CD8-positive, alpha-beta T cell (primary cell): ENCODE measurements at places on chromosomes 2 and 18. TPM values are rescaled to one million over a fixed set of nuclear protein-coding genes. Genes with fewer than 3 reads are reported as not detected.

Gene ACTG2
- total RNA-seq, result not detected

Gene SLC23A3
- total RNA-seq, result 0.94 TPM

Gene LIMS4
- total RNA-seq, result not detected

Gene CXCR1
- not detected for total RNA-seq

Gene LRP2
- not detected for total RNA-seq

Gene TUBA4B
- not detected for total RNA-seq

Gene NAT8
- total RNA-seq, result not detected

Gene CTAGE1
- not detected for total RNA-seq

Gene NBAS
- 17.6 TPM for total RNA-seq

Gene PIEZO2
- not detected for total RNA-seq

Gene MAP3K19
- total RNA-seq, result not detected

Gene C2orf78
- not detected for total RNA-seq

Gene ARHGEF33
- total RNA-seq, result not detected

Gene ANKRD44
- 113 TPM for total RNA-seq

Gene RESP18
- not detected for total RNA-seq

Gene VSNL1
- not detected for total RNA-seq

Gene TBC1D8
- total RNA-seq, result 1.1 TPM

Gene TMEM247
- not detected for total RNA-seq
